ENCODE measurements at places on chromosomes 3 and 15.

DNA sequence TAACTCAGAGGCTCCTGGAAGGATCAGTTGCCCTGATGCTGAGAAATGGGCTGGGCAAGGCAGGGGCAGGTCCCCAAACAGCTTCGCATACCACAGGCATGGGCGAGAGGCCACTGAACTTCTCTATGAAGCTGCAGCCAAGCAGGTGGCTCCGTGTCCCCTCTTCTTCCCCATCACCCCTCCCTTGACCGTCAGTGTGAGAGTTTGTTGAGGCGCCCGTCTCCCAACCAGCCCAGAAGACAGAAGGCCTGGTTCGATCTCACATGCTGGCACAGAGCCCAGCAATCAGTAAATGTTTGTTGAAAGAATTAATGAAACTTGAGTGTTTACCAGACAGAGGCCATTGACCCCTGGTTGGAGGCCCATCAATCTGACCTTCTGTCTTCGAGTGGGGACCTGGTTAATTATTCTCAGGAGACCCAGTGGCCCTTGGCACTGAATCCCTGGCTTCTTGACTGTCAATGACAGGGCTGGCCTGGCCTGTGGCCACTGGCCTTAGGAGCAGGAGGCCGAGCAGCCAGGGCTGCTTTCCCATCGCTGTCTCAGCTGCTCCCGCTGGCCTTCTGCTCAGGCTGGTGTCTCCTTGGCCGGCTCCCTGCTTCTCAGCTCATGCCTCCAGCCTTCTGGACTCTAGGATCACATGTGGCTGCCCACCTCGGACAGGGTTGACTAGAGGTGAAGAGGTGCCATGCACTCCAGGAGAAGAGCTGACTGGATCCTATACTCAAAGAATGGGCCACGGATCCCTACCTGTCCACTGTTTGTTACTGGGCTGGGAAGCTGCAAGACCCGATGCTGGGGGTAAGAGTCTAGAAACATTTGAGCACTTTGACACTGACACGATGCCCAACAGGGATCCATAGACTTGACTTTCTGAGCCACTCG, 113.4 kb downstream of the ASB7 start:
- DNase-seq: peak; percentile 94

DNA sequence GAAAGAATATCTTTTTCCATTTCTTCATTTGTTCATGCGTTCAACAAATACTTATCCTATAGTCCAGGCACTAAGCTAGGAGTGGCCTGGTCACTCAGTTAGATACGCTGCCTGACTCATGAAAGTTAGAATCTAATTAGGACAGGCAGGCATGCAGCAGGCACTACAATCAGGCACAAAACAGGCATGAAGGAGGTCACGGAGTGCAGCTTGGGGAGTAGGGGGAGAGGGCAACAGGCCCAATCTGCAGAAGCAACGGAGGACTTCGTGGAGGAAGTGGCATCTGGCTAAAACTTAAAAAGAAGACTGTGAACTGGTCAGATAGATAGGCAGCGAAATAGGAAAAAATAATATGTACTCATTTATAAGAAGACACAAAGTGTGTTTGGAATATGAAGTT, 420.9 kb downstream of the MAGI1 start:
- DNase-seq: no peak

- no peak for DNase-seq
Measured at GRCh38 chr3:73685061-73685460, 60.3 kb upstream of the PDZRN3 start.

DNA sequence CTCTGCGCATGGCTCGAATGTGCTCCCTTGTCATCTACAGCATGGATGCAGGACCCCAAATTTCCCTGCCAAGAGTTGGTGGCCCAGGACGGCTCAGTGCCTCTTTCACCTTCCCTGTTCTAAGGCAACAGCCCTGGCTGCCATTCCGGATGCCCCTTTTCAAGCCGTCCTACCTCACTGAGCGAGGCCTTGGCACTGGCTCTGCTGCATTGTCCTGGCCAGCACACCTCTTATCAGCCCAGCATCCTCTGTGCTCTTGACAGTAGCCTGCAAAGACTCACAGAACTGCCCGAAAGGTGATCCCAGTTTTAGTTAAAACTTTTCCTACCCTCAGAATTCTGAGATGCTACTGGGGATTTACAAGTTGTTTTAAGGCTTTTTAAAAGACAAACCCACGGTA, 122.0 kb downstream of the MECOM start:
- no peak for DNase-seq

Measured in right lobe of liver (tissue), 6 donors.